Activated CD8-positive, alpha-beta memory T cell treated with anti-CD3 and anti-CD28 coated beads for 4 hours (primary cell): ENCODE measurements at places on chromosomes 1 and 21.

- no peak for DNase-seq
These were observed 634 bp upstream of the SPATA6 start for GRCh38 chr1:48472638-48473037.

DNA sequence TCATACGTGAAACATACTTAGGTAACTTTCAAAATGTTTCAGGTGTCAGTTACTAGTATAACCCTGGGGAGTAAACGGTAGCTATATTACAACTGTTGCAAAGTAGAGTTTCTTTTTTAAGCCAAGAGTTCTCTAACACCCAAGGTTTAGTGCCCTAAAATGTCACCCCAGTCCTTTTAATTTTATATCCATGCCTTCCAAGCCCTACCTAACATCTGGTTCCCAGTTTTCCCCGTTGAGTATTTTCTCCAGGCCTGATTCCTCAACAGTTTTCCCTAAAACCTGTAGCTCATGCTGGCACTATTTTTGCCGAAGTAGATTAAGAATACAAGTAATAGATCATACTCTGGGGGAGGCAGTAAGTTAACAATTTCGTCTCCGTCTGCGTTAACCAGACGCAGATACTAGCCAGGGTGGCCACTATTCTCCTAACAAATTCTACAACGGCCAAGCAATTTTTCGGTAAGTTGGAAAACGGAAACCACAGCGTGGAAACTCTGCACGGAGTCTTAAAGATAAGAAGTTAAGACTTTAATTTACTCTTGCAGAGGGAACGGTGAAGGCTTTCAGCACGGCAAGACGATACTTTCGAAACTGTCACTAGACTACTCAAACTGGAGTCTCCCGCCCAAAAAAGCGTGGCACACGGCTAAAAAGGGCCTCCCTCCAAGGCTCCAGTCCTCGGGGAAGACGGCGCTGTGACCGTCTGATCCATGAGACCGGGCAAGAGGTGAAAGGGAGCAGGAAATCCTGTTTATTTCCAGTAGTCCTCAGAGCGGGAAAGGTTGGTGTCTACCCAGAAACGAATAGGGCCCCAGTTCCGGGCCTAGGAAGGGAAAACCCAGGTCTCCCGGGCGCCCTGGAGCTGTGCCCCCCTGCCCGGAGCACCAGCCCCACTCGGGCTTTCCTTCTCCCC is 945 bp downstream of the SRSF4 start:
- no peak for DNase-seq

- no peak for DNase-seq
These were observed 21.8 kb upstream of the SDHB start for GRCh38 chr1:17075470-17076255.

DNA sequence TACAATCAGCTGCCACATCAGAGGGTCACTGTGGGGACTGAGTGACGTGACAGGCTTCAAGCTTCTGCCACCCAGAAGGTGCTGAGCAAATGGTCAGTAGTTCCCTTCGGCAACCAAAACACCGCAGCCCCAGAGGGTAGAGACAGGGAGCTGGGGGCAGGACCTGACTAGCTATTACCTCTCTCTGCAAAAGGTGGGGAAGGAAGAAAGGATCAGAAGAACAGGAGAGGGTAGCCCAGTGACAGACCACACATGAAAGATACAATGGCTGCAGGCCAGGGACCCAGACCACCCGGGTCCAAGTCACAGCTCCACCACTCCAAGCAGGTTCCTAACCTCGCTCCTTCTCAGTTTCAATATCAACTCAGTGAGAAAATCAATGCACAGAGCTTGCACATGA is 377.1 kb downstream of the NPHP4 start:
- DNase-seq = no peak

GRCh38 chr1:180536821-180537372 is 21.9 kb upstream of the OVAAL start:
- no peak for DNase-seq

DNA sequence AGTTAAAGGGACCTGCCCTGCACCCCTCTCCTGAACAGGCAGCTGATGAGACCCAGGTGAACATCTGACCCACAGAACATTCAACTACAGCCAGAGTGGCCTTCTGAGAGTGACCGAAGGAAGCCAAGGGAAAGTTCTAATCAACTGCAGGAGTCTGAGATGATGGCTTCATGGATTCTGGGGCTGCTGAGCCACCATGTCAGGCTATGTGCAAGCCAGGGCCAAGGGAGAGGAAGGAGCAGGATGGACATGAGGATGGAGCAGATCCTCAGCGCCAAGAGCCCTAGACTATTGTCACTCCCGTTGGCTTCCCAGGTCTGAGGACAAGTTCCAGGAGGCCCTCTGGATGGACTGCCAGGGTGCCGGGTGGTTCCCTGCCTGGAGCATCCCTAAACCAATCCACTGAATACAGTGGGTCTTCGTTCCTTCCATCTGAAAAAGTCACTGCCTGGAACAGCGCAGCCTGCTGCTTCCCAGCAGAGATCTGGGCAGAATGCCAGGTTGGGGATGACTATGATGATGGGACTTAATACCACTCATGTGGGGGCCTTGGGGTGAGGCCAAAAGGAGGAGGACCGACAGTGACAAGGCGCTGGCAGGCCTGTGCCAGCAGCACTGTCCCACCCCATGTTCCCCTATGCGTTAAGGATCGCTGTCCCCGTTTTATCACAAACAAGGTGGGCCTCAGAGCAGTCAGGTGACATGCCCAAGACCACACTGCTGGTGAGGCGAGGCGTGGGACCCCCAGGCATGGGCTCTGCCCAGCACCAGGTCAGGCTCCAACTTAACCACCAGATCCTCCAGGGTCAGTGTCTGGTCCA is 19.8 kb downstream of the SPOCD1 start:
- DNase-seq = no peak

DNA sequence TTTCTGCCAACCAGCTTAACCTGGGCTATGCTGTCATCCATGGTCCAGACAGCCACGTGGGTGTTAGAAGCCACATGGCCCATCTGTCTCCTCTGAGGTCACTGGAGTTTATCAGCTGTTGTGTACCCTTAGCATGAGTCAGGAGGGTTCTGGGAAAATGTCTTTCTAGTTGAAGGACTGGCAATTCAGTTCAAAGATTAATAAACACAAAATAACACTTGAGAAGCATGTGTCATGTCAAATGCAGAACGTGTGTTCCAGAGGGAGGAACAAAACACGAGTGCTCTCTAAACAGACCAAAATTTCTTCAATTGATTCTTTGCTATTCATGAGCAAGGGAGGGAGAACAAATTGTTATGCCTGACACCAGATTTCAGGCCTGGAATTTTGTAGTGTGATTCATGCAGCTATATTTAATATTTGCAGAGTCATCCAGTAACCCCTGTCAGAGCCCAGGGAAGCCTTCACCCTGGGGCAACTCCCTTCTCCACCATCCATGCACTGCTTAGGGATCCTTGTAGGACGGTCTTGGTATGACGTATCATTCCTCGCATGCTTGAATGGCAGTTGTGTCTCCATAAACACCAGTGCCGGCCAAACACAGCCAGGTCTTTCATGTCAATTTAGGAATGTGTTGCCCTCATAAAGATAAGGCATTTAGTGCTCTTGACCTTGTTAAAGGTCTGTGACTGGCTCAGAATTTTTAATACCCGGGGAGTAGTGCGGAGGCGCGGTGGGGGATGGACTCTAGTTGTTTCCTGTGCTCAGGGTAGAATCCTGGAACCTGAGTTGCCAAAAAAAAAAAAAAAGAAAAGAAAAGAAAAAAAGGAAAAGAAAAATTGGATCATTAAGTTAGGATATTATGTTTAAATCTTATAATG is 27.7 kb upstream of the DYRK1A start:
- DNase-seq = no peak

DNA sequence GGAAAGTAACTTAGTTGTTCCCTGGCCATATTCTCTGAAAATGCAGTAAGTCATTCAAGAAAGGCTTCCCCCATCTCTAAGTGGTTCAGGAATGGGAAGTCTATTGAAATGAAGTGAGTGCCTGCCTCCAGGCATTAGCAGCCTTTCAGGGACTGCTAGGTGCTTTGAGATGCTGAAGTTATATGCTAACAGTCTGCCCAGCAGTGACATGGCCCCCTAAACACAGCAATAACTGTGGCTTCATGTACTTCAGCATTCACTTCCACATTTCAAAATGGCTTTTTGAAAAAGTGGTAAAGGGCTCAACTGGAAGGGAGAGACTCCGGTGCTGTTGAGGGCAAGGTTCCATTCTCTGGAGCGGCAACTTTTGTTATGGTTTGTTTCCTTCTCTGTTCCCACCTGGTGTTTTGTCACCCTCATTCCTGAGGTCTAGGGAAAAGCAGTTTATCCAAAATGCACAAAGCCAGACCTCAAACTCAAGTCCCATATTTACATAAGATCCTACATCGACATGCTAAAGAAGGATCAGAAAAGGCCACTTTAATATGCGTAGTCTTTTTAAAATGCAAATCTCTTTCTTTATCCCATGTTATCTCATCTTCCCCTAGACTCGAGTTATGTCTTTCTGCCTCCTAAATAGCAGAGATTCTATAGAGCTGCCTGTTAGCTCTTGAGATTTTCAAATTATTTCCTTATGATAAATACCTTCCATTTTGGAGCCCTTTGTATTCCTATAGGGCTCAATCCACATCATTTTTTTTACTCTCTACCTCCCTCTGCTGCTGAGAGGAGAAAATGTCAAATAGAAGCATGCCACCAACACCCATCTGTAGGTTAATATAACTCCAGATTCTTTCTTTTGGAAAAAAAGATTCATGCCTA is 34.2 kb upstream of the LRRC8C start:
- DNase-seq = no peak

DNA sequence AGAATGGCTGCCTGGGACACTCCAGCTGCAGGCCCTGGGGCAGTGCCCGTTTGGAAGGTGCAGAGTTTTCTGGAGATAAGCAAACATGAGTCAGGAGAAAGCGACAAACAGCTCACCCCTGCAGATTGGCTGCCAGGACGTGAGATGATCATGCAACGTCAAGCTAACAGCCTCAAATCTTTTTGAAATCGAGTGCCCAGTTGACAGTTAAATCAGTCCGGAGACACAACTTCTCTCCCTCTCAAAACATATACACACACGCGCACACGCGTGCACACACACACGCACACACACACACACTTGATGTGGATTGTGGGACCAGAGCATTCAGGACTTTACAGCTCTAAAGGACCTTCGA is 49.4 kb downstream of the TENT5C start:
- DNase-seq = no peak

GRCh38 chr1:99173282-99173681 is 91.0 kb upstream of the PLPPR4 start:
- DNase-seq = no peak

- DNase-seq = no peak
These were observed 1261.2 kb upstream of the B3GALT2 start for GRCh38 chr1:194447636-194448035.

- no peak for DNase-seq
These were observed 265.9 kb downstream of the PRDM2 start for GRCh38 chr1:13965770-13966398.

GRCh38 chr1:113946678-113947387 is 17.7 kb downstream of the HIPK1 start:
- DNase-seq = no peak

DNA sequence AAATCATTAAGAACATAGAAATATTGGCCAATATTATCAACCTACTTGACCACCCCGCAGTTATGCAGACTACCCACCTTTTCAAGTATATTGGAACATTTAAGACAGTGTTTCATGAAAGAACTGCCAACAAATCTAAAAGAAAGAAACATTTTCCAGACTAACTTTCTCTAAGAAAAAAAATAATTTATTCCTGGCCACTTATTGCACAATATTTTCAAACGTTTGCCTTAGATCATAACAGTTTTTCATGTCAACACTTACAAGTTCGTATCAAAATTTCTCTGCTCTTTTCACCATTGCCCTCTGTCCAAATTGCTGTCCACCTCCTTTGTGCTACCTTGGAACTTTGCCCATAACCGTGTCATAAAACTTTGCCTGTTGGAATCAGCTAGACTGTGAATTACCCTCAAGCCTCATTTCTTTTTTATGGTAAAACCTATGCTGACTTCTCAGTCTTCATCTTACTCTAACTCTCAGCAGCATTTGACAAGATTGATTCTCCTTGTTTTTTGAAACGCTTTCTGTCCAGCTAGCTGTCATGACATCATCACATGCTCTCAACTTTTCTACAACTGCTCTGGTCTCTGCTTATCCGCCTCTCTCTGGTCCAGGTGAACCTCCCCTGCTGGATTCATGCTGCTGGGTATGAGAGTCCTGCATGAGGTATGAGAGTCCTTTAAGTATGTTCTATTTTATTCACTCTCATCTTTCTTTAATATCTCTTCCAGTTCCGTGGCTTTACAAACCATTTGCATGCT is 92.8 kb upstream of the CHRM3 start:
- no peak for DNase-seq

DNA sequence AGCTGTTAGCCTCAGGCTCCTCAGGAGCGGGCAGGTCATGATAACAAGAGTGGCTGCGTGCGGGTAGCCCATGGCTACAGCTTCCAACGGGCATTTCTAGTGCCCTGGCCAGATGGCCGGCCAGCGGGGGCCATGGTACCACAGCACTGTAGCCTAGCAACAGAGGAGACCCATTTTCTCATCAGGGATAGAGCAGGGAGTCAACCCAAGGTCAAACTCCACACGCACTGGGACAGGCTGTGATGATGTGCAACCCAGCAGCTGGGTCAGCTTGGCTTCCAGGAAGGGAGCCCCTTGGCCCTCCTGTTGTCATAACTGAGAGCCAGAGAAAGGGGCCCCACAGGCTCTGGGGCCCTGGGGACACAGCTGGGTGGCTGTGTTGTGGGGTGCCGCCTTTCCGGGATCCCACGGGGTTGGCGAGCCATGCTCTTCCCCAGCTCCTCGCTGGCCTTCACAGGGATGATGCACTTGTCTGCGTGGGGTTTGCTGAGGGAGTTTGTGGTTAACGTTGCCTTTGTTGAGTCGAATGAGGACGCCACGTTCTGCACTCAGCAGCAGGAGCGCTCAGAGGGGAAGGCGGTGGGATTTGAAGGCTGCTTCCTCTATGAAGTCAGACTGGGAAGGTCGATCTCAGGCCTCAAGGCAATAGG is 46.3 kb downstream of the COL18A1 start:
- DNase-seq = no peak

DNA sequence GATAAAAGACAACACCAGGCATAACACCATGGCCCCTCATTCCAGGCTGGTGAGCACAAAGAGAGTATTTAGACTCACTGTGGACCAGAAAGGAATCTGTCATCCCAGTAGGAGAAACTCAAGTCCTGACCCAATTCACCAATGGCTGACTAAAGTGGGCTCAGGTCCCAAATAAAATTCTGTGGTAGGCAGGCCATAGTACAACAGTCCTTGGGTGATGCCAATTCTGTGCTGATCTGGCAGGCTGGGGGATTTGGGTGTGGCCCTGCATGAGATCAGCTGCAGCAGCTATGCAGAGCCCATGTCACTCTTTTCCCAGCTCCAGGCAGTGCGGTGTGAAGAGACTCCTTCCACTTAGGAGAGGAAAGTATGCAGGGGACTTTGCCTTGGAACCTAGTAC is 245.1 kb downstream of the LBR start:
- no peak for DNase-seq

- DNase-seq = peak; percentile 14
These were observed 18.1 kb downstream of the KNCN start for GRCh38 chr1:46533179-46533864.

DNA sequence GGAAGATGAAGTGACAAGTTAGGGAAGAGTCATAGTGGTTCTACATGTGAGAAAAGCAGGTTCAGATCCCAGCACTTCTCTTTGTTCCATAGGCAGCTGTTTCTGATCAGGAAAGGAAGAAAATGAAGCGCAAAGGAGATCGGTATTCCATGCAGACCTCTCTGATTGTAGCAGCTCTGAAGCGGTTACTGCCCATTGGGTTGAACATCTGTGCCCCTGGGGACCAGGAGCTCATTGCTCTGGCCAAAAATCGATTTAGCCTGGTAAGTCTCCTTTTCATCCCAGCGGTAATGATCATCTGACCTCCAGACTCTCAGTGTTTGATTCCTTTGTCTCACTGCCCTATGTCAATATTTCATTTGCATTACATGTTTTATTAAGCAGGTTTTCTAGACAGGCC is 173.6 kb downstream of the ZP4 start:
- DNase-seq = no peak
